T-helper 1 cell (primary cell): ENCODE measurements at places on chromosomes 6 and 20.

GRCh38 chr6:1709234-1709641, 99.5 kb downstream of the FOXC1 start:
- no peak for DNase-seq

DNA sequence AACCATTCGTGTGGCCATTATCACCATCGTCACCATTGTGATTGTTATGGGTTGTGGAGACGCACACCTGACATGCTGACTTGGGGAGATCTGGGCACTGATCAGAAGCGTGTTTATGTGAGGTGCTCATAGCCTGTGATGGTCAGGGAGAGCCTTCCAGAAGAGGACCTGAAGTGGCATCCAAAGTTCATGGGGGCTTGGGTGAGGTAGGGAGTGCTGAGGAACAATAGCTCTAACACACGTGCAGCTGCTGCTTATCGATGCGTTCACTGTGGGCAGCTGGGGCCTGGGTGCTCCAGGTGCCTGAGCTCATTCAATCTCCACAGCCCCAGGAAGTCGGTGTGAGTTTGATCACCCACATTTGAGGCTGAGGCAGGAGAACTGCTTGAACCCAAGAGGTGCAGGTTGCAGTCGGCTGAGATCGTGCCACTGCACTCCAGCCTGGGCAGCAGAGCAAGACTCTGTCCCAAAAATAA, 227.3 kb downstream of the PREX1 start:
- no peak for DNase-seq

DNA sequence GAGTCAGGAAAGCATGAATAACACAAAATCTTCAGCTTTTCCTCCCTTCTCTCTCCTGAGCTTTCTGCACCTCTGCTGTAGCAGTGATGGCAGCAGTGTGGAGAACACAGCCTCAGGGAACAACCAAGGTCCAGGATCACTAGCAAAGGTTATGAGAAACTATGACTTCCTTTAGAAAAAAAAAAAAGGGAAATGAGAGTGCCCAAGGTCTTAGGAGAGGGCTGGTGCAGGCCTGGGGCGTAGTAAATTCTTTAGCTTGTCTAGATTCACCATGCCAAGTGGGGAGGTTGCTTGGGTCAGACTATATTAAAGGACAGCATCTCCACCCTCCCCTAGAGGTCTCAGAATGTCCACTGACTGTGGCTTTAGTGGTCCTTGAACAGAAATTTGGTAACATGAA, 40.4 kb upstream of the POLR1H start:
- no peak for DNase-seq

DNA sequence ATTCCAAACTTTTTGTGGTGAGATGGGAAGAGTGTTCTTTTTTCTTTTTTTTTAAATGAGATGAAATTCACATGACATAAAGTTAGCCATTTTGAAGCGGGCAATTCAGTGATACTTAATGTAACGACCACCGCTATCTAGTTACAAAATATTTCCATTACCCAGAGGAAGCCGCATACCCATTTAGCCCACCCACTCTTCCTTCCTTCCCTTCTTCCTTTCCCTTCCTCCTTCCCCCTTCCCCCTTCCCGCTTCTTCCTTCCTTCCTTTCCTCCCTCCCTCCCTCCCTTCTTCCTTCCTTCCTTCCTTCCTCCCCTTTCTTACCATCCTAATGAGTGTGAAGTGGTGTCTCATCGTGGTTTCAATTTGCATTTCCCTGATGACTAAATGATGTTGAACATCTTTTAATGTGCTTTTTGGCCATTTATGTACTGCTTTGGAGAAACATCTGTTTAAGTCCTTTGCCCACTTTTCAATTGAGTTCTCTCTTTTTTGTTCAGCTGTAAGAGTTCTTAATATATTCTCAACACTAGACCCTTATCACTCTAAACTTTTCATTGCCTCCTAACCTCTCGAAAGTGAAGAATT, 371.1 kb downstream of the FARS2 start:
- no peak for DNase-seq

DNA sequence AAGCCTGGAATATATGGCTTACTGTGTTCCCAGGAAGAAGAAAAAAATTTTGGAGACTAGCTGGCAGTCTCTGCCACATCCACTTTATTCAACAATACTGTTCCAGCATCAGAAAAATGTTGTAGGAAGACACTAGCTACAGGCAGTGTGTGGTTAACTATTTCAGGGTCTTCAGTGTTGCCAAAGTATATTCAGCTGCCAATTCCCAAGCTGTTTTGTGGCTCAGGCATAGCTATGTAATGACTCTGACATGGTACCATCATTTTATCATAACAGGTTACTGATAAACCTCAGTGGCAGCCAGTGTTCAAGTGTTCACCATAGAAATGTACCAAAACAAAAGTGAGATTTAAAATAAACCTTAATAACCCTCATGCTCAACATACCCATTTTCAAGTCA, 503.1 kb downstream of the ADGRB3 start:
- no peak for DNase-seq

DNA sequence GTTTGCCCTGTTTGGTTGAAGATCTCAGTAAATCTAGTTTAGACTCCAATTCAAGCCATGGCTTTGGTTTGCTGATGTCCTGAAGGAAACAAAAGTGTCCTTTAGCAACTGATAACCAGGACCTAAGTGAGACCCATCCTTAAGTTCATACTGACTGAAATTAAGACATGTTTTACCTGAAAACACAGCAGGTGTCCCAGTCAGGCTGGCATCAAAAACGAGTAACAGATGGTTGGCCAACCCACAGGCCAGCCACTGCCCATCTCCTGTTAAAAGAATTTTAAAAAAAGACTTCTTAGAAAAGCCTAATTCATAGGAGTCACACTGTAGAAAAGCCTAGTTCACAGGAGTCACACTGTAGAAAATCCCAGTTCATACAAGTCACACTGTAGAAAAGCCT, 58.3 kb downstream of the WDR27 start:
- DNase-seq: no peak

DNA sequence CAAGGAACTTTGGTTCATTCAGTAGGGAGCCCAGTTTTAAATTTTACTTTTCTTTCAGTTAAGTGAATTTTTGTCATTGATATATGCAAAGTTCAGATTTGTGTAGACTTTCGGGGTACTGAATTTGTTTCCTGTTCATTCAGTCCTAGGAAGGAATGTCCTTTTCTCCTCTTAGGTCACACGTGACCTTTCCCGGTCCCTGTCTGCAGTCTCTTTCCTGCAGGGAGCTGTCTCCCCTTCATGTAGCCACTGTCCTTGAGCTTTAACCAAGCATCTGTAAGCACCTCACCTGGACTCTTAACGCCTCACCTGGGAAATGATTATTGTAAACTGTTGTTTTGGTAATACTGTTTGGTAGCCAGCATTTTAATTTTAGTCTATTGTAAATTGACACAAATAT, 190.7 kb downstream of the ARID1B start:
- no peak for DNase-seq

DNA sequence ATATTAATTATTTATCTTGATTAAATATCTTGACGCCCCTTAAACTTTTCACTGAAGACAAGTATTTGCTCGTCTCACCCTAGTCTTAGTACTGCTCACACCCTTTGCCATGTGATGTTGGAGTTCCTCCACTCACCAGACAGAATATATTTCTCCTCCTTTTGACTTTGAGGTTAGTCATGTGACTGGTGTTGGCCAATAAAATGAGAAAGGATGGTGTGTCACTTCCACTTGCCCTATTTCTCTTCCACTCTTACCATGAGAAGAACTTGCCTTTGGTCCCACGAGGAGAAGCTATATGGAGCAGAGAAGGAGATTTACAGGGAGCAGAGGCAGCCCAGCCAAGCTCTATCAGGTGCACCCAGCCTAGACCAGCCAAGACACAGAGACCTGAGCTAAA, 64.9 kb upstream of the TAB2 start:
- no peak for DNase-seq

DNA sequence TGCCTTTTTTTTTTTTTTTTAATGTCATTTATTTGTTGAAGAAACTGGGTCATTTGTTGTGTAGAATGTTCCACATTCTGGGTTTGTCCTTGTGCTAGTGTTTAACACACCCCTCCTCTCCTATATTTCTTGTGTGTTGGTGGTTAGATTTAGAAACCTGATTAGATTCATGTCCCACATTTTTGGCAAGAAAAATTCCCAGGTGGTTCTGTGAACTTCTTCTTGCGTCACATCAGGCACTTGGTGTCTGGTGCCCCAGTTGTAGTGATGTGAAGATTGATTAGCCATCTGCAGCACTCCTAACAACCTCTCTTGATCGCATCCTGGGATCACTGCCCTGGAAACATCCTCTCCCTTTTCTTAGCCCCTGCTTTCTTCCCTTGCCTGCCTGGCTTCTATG, 7.8 kb downstream of the PIGT start:
- no peak for DNase-seq

- DNase-seq: no peak
Observed at GRCh38 chr20:59259946-59260345, 40.5 kb upstream of the EDN3 start.

DNA sequence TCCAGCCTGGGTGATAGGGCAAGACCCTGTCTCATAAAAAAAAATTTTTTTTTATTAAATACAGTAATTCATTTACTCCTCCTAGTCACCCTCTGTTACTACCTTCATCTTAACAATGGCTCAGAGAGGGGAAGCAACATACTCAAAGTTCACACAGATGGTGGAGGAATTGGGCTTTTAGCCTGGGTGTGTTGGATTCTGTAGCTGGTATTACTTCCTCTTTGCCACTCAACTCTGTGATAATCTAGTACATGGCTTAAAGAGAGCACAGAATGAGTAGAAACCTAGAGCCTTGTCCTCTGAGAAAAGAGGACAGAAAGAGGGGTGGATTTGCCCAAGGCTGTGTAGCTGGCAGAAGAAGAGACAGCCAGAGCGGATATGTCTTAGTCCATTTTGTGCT, 96.6 kb downstream of the DLGAP4 start:
- no peak for DNase-seq

- no peak for DNase-seq
Observed at GRCh38 chr6:101711518-101711917, 318.0 kb downstream of the GRIK2 start.

DNA sequence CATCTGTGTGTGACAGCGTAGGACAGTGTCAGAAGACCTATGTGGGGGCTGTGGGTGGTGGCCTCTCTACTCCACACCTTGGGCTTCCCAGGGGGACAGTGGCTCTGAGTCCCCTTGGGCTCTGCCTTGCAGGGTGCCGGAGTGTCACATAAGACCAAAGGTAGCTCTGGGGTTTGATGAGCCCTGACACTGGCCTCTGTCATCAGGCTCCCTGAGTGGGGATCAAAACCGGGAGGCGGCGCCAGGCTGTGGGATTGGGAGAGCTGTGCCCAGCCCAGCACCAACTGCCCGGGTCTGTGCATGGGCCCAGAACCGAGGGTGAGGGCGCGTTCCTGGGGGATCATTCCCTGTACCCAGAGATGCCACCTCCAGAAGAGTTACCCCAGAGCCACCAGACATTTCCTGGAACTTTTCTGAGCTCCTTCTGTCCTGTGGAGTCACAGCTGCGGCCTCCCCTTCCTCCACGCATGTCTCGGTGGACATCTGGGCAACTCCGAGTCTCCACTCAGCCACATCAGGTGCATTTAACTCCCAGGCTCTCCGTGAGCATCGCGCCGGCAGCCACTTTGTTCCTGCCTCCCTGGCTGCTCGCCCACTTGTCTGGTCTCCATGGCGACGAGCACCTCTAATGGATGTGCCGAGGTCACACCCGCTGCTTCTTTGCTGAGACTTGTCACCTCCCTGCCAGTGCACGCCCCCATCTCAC, 94.7 kb downstream of the TMEM242 start:
- no peak for DNase-seq

DNA sequence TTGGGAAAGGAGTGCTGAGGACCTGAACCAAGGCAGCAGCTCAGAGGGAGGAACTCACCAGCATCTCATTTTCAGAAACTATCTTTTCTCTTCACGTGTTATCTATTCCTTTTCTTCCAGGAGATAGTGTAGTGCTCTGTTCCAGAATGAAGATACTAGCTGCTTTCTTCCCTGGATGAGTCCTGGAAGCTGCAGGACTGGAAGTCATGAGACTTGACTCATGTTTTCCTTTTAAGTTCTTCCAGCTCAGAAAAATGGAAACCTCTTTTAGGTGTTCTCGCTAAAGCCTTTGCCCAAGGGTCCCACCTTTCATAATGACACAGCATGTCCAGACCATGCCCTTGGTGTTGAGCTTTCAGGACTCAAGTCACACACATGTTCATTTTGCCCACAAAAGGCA, 106.7 kb downstream of the UNC5CL start:
- DNase-seq: no peak

DNA sequence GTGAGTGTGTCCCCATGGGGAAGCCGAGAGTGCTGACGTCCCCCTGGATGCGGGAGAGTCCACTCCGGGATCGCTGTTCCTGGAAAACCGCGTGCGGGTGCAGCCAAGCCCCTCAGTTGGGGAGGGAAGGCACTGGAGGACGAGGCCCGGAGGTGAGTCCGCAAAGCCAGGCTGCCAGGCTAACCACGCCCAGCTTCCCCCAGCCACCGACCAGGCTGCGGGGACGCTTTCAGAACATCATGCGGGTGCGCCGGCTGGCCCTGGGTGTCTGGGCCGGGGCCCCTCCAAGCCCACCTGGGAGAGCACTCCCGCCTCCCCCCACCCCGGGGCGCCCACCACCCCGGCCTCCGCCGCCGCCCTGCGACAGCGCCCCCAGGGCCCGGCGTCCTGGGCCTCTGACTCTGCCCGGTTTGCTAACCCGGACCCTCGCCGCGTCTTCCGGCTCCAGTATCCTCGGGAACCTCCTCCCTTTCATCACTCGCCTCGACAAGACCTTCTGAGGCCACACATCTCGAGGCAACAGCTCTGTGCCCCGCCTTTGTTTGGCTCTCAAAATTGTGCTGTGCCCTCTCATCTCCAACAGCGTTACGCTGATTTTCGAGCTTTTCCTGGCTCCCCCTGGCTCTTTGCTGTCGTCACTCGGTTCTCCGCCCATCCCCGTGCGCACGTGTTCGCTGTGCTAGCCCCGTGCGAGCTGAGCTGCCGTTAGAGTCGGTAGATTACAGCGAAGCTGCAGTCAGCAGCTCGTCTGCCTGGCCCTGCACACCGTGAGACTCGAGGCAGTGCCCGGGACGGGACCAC, 47.1 kb upstream of the ENTPD6 start:
- DNase-seq: peak; percentile 50

DNA sequence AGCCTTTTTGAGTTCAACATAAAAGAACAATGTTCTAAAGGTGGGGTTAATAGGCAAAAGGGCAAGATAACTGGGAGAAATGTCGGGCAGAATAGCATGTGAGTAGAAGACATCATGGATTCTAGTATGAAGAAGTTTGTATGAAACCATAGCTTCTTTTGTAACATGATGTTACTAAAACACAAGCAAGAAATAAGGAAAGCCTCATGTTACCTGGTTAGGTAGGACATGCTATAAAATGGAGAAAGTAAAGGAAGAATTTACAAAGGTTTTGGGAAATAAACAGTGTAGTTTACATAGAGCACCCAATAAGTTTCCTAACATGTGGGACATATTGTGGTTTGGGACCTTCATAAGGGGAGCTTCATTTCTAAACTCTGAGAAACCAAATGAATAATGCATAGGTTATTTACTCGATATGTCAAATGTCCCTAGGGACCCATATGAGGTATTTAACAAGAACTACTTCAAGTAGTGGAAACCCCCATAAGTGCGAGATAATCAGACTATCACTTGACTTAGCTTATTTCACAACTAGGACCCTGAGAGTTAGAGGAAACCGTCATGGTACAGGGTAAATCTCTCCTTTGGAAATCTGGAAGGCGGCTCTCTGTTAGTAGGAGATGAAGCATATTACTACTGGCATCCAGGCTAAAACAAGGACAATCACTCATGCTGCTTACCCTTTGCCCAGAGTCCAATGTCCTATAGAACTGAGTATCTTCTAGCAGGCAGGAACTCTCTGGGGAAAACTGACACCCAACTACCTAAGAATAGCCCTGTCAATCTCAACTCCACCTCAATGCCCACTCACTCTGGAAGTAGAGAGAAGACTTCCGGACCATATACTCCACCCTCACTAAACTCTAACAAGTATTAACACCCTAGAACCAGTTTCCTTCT, 57.5 kb downstream of the ILRUN start:
- DNase-seq: no peak

- no peak for DNase-seq
Observed at GRCh38 chr6:152271776-152272464, 365.2 kb downstream of the SYNE1 start.
